NCI-H1105 treated with DMSO at 0.1 percent for 48 hours (cell line): ENCODE measurements at places on chromosomes 3 and 15.
A peak's percentile ranks its signal among the peaks of the same experiment; 100 is the strongest.

DNA sequence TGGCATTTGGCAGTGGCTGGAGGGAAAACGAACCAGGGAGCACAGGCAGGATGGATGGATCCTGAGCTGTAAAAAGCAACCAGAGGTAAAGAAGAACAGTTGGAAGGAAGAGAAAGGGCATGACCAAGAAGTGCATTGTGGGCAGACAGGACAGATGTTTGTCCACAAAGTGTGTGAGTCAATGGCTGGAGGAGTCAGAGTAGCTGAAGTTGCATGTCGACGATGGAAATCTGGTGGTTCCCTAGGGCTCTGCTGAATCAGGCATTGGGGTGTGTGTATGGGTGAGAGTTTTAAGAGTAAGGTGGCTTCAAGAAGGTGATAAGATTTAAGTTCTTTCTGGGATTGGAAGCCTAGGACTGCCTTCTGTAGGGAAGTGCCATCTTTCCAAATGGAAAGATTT, 214.0 kb upstream of the BHLHE40 start:
- DNase-seq: no peak

DNA sequence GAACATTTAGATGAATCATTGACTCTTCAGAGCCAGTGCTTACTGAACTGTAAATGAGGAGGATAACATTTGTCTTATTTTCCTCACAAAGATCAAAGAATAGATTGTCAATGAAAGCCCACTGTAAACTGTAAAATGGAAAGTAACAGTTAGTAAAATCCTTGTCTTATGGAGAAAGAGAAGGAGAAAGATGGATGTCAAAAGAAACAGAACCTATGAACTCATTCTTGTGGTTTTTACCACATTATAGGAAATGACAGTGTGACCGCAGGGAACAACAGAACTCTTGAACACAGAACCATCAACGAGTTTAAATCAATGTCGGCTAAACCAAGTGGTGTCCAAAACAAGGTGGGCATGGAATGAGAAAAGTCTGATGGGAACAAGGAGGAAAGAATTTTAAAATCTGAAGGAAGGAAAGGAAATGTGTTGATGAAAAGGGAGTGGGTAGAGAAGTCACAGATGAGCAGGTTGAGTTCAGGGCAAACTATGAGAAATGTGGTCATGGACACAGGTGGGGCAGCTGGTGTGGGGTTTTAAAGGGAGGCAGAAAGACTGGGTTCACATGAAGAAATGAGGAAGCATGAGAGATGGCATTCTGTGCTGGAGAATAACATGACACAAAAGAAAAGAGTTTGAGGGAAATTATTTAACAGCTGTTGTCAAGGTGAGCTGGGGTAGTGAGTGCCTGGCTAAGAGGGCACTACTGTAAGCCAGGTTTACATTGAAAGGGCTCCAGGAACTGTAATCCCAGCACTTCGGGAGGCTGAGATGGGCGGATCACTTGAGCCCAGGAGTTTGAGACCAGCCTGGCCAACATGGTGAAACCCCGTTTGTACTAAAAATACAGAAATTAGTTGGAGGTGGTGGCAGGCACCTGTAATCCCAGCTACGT, 42.4 kb upstream of the ETV5 start:
- no peak for DNase-seq

GRCh38 chr3:171986176-171986575, 53.2 kb upstream of the FNDC3B start:
- DNase-seq: no peak

DNA sequence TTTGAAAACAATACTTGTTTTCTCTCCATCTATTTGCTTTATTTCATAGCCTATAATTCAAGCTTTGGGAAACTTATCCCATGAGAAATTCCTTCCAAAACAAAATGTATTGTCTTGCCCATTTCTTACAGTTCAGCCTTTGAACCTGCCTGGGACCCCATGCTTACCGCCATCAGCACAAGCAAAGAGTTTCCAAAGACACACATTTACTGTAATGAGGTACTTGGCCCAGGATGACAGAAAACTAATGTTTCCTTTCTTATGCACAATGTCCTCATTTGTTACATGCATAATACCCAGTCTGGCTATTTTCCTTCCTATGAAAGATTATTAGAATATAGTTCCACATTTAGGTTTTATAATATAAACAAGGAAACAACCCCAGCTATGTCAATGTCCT, 180.4 kb downstream of the GAP43 start:
- DNase-seq: no peak

- no peak for DNase-seq
Measured at GRCh38 chr15:37638116-37638515, 296.3 kb upstream of the TMCO5A start.

GRCh38 chr3:52303811-52304210, 12.3 kb upstream of the DNAH1 start:
- no peak for DNase-seq

- no peak for DNase-seq
Measured at GRCh38 chr3:52183786-52184445, 14.0 kb upstream of the ALAS1 start.

GRCh38 chr3:133445108-133445507, 45.3 kb downstream of the BFSP2 start:
- DNase-seq: no peak

GRCh38 chr3:195066441-195066841, 204.5 kb downstream of the XXYLT1 start:
- no peak for DNase-seq

DNA sequence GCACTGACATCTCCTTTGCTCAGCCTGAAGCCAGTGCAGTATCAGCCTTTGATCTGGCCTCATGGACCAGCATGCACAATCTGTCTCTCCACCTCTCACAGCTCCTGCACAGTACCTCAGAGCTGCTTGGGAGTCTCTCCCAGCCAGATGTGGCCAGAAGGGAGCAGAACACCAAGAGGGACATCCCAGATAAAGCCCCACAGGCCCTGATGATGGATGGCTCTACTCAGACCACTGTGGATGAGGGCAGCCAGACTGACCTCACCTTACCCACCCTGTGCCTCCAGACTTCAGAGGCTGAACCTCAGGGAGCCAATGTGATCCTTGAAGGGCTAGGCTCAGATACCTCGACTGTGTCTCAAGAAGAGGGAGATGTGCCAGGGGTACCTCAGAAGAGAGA, 44.4 kb downstream of the CDAN1 start:
- DNase-seq: no peak

DNA sequence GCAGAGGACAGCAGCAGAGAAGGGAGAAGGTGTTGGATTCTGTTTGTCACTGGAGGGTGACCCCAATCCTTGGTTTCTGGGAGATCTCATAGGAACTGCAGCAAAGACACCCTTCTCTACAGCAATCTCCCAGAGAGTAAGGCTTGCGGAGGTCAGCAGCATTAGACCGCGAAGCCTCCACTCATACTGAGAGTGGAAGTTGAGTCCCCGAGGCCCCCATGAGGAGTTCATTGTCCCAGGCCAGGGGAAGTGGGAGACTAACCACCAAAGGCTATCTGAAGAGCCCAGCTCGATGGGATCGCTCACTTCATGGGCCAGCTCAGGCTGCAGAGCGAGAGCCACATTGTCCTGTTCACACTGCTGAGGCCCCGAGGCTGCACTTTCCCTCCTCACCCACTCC, 44.6 kb downstream of the GLDN start:
- DNase-seq: no peak

DNA sequence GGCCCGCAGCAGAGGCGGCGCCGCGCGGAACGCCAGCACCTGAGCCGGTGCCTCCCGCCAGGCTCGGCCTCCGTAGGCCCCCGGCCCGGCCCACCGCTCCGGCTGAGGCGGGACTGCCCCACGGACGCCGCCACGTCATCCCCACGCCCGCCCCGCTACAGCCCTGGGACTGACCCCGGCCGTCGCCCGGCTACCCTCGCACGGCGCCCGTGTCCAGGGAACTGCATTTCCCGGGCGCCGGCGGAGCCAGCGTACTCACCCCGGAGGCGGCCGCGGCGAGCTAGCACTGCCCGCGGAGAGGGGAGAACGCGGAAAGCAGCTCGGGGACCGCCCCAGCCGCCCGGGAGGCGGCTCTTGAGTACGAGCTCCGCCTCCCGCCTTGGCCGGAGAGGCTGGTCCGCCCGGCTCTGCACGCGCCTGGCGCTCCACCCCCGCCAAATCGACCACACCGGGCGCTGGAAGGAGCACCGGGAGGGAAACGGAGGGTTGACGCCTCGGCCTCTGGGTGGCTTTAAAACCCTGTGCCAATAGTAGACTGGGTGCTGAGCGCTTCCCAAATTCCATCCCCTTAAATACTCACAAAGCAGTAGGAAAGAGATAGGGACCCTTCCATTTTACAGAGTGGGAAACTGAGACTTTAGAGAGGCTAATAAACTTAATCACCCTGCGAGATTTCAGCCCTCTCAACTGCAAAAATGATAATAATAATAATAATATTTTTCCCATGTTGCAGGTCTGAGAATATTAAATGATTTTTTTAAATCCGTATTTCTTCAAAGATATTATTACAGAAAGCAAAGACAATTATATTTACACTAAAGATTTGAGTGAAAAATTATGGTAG, at the start of gene B4GALT4:
B4GALT4 (minus strand) TSS at position 288 of the 844 bp plus-strand sequence. CDS start 10,779 bp downstream, outside the sequence.
- peak; percentile 93 for DNase-seq

DNA sequence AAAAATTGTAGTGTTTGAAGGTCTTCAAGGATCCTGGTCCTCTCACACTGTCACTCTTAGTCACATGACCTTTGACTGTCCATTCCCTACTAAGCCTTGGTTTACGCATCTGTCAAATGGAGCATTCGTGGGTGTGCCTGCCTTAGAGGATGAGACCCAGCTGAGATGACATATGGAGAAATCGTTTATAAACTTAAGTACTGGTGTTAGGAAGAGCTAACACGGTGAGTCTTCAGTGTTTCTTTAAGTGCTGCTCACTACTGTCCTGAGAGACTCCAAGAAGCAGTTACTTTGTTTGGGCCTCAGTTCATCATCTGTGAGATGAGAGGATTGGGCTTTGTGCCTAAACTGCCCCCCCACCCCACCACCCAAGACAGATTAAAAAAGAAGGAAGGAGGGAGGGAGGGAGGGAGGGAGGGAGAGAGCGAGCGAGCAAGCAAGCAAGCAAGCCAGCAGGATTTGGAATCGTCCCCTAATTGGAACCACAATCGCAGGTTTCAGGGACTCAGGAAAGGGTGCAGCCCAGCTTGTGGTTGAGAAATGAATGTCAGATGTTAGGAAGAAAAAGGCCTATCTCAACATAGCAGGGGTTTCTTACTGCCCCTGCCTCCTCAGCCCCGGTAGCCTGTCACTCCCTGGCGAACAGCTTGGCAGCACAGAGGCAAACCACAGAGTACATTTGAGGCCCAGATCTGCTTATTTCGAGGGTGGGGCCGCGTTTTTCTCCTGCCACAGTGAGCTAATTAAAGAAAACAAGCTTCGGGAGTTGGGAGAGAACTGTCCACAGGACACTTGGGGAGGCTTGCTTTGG, 32.7 kb downstream of the SMAD3 start:
- no peak for DNase-seq

- DNase-seq: peak; percentile 63
Measured at GRCh38 chr3:195907934-195908693, at the start of gene TNK2. Gene TNK2, minus strand, starts transcription at chr3:195908551. Its CDS starts 19,963 bp downstream, at chr3:195888588.

GRCh38 chr3:186277268-186277909, 84.6 kb downstream of the DGKG start:
- DNase-seq: peak; percentile 78

DNA sequence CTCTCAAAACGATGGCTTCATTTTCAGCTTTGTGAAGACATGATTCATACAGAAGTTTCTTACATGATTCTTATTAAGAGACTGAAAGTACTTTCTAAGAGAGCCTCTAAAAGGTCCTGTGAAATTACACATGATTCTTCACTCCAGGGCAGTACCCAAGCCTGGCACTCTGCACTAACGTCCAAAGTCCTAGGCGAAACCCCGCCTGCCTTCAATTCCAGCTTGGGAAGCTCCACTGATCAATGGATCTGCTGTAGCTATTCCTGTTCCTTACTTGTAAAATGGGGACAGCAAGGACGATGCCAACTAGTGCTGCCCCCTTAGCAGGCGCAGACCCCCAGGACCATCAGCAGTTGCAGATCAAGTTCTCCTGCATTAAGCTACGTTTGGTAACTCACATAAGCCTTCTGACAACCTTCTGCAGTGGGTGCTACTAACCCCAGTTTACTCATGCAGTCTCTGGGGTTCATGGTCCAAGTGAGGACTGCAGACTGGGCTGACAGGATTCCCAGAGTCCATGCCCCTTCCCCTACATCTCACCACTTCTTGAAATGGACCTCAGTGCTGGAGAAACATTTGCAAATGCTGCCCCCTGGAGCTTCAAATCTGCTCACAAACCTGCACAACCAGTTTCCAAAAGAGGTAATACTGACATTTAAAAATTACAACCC, 10.6 kb downstream of the CHCHD4 start:
- DNase-seq: no peak

GRCh38 chr3:43011638-43012037, 32.5 kb downstream of the GASK1A start:
- DNase-seq: no peak

- DNase-seq: no peak
Measured at GRCh38 chr3:72011485-72011884, 226.5 kb upstream of the PROK2 start.

DNA sequence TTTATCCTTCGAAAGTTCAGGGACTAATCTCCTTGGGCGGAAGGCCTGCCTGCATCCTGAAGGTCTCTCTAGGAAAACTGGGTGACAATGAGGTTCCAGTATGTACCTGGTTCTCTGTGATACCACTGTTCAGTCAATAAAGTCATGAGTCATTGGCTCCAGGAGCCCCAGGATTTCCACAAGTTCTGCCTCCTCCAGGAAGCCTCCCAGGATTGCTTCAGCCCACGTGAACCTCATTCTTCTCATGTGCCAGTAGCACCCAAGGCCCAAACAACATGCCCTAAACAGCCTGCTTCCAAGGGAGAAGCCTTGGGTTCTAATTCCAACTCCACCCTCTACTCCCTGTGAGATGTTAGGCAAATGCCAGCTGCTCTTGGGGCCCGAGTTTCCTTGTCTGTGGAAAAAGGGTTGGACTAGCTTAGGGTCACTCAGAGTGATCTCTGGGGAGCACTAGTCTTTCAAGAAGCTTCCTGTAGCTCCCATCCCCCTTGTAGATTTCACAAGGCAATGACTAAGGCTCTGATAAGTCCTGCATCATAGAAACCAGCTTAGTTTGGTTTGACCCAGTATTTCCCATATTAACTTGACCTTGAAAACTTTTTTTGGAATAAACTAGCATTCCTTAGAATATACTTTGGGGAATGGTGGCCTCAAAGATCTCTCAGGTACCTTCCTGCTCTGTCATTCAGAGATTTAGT, 118.3 kb upstream of the ATP2B2 start:
- no peak for DNase-seq

- DNase-seq: no peak
Measured at GRCh38 chr3:102979682-102980354, 545.0 kb downstream of the ZPLD1 start.

DNA sequence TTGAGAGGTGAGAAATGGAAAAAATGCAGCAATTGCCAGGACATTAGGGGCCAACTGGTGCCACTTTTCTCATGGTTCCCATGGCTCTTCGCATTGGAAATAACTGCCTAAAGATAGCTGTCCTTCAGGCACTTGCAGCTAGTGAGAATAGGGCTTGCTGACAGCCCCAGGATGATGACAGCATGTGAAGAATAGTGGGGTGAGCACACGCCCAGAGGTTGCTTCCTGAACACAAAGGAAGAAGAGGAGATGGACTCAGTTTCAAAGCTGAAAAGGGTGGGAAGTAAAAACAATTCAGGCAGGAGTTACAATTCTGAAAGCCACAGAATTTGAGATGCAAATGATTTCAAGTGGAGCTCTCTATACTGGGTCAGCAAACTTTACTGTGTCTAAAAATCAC, 45.6 kb downstream of the TNFAIP8L3 start:
- DNase-seq: no peak
